Posterior vena cava (tissue), 2 donors: ENCODE measurements at places on chromosomes 3 and 15.

DNA sequence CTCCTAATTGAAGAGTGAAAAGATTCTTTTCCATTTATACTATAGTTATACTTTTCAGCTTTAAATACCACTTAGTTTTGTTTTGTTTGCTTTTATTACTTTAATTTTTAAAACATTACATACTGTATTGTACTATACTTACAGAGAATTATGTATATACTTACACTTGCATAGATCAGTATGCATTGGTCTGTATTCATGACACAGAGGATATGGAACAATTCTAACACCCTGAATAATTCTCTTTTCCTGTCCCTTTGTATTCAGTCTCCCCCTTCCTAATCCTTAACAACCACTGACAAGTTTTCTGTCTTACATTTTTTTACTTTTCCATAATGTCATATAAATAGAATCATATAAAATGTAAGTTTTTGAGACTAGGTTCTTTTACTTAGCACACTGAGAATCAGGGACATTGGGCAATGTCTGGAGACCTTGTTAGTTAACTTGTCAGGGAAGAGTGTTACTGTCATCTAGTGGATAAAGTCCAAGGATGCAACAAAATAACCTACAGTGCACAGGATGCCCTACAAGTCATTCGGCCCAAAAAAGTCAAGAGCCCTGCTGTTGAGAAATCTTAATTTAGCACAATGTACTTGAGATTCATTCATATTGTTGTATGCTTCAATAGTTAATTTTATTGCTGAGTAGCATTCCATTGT is 95.7 kb upstream of the MCTP2 start:
- DNase-seq: no peak

GRCh38 chr3:140950144-140950543 is 8.5 kb downstream of the SLC25A36 start:
- no peak for DNase-seq

- peak; percentile 93 for DNase-seq
Observed at GRCh38 chr3:84958495-84959469, at the start of gene CADM2. Gene CADM2, plus strand, starts transcription at chr3:84958989.

- DNase-seq: no peak
Observed at GRCh38 chr15:66673410-66674322, 28.4 kb upstream of the SMAD6 start.
